ENCODE measurements at places on chromosomes 11 and 22. TPM values are rescaled to one million over a fixed set of nuclear protein-coding genes. Genes with fewer than 3 reads are reported as not detected.

RAB39A gene
- not detected for total RNA-seq

LSP1 gene
- total RNA-seq: 54.6 TPM

OMP gene
- not detected for total RNA-seq

SRSF8 gene
- 20.6 TPM for total RNA-seq

MGAT3 gene
- under 0.01 TPM for total RNA-seq

A4GALT gene
- 19.9 TPM for total RNA-seq

GGA1 gene
- 38.6 TPM for total RNA-seq

DERL3 gene
- 0.36 TPM for total RNA-seq

CHRNA10 gene
- 0.29 TPM for total RNA-seq

FOLH1 gene
- total RNA-seq: not detected

TTC36 gene
- 1.1 TPM for total RNA-seq

TTC9C gene
- total RNA-seq: 34.0 TPM

LRRC32 gene
- total RNA-seq: 37.6 TPM

CHEK2 gene
- 10.0 TPM for total RNA-seq

EPS8L2 gene
- 29.7 TPM for total RNA-seq

ROBO4 gene
- 0.59 TPM for total RNA-seq

DNAJB13 gene
- total RNA-seq: not detected

DKK3 gene
- 72.4 TPM for total RNA-seq

CCDC73 gene
- not detected for total RNA-seq

ISX gene
- not detected for total RNA-seq

MRGPRX4 gene
- total RNA-seq: not detected

MIOX gene
- under 0.01 TPM for total RNA-seq

P2RY6 gene
- total RNA-seq: 0.72 TPM

HARBI1 gene
- 6.2 TPM for total RNA-seq

SEC14L6 gene
- not detected for total RNA-seq

C11orf52 gene
- total RNA-seq: 1.2 TPM

KDM4F gene
- under 0.01 TPM for total RNA-seq

SH3BP1 gene
- total RNA-seq: 4.1 TPM

KBTBD3 gene
- total RNA-seq: 4.3 TPM

PPFIBP2 gene
- total RNA-seq: 16.8 TPM

SLC1A2 gene
- 0.72 TPM for total RNA-seq

HTR3B gene
- total RNA-seq: not detected

TUG1 gene
- 71.9 TPM for total RNA-seq

KCNJ5 gene
- total RNA-seq: 0.36 TPM

FAM180B gene
- not detected for total RNA-seq

CEP57 gene
- 51.9 TPM for total RNA-seq
